ENCODE measurements at places on chromosomes 3 and 15.

DNA sequence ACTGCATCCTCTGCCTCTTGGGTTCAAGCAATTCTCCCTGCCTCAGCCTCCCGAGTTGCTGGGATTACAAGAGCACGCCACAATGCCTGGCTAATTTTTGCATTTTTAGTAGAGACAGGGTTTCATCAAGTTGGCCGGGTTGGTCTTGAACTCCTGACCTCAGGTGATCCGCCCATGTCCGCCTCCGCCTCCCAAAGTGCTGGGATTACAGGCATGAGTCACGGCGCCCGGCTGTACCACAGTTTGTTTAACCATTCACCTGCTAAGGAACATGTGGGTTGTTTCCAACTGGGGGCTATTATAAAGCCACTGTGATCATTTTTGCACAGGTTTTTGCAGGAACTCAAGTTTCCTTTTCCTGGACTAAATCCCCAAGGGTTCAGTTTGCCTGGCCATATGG is 123.2 kb upstream of the RAP2B start:
- no peak for DNase-seq

DNA sequence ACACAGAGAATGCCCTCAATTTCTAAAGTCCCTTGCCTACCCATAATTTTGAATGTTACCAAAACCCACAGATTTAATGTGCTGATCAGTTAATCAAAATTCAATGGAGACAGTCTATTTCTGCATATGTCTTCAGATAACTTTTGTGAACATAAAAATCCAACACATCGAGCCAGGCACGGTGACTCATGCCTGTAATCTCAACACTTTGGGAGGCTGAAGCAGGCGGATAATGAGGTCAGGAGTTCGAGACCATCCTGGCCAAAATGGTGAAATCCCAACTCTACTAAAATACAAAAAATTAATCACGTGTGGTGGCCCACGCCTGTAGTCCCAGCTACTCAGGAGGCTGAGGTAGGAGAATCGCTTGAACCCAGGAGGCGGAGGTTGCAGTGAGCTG is 49.3 kb downstream of the PEAK1 start:
- no peak for DNase-seq

DNA sequence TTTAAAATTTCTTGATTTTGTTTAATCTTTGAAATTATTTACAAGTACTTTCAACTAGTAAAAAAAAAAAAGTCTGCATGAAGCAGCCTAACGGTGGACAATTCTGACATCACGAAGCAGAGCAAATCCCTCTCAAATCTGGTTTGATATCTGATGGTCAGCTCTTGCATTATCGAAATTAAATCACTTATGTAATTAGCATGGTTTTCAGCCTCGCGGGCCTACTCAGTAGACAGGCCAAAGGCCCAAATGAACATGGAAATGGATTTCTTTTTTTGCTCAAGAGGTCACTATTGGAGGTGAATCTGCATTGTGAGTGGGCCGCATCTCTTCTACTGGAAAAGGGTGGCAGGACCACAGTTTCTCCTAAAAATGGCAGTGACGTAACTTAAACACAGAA is 209.8 kb downstream of the NR2F2 start:
- DNase-seq: no peak

GRCh38 chr3:195113048-195113447 is 157.9 kb downstream of the XXYLT1 start:
- no peak for DNase-seq
